NCI-H1048 (cell line): ENCODE measurements at places on chromosomes 7 and 10.

DNA sequence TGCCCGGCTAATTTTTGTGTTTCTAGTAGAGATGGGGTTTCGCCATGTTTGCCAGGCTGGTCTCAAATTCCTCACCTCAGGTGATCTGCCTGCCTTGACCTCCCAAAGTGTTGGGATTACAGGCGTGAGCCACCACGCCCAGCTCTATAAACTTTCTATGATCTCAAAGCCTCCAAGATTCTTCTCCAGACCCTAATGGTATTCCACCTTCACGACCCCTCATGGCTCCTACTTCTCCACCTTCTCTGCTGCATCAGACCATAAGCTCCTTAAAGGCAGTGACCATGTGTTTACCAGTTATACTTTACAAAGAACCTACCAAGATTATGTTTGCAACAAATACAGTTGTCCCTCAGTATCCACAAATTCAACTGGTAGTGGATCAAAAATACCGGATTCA, 10.1 kb upstream of the BAZ1B start:
- DNase-seq: no peak

DNA sequence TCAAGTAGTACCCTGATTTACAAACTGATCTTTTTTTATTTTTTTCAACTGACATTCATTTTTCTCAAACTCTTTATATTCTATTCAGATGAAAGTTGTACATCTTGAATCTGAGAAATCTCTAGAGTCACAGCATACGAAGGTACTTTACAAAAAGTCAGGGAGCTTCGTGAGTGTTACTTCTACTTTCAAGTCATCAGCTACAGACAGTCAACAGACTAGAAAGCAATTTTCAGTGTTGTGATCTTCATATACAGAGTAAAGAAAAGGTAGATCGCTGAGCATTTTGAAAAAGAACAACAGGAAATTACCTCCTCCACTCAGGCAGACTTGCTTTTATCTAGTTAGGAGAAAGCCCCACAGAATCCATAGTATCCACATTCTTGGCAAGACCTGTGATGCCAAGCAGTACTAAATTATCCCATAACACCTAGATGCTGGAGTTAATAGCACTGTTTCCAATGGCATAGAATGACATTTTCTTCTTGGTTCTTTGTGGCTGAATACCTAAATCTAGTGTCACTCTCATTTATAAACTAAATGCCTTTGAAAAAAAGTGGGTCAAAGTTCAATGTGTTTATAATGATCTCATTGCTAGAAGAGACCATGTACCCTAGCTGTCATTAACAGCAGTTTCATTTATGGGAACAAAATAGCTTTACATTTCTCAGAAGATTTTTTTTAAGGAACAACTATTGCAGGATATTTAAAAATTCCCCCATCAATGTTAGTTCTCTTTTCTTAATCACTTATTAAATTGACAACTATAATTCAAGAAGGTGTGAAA, 12.0 kb upstream of the ZNF800 start:
- no peak for DNase-seq

- DNase-seq: no peak
These were observed 75.9 kb downstream of the HIBADH start for GRCh38 chr7:27586825-27587224.

DNA sequence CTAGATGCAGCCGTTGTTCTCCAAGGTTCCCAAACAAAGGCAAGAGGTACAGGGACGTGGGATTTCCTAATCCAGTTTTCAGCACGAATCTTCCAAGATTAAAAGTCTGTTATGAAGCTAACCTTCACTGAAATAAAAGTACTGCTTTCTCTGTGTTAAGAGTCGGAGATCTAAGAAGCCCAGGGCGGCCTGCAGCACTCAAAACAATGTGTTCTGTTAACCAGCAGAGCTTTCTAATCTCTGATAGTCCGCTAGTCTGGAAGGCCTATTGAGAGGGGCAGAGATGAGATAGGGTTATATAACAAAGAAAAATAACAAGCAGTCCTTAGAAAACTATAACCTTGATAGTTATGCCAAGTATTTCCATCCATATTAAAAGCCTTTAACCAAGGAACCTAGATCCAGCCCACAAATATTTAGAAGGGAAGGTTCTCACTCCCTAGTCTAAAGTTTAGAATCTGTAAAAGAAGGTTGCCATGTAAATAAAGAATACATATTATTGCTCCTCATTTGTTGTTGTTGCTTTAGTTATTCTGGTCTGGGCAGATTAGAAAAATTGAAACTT, 106.3 kb upstream of the SVIL start:
- no peak for DNase-seq

DNA sequence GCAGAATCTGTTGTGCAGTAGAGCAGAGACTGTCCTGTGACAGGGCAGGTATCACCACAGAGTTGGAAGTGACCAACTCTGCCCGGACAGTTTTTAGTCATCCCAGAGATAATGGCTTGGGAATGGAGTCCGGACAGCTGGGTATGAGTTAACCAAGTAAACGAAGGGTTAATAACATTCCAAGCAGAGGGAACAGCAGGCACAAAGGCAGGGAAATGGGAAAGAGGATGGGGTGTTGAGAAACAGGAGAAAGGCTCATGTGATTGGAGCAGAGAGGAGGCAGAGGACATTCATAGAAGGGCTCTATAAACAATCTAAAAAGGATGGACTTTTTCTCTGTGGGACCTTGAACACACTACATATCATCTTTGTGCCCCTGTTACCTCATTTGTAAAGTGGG, 132.2 kb upstream of the YAE1 start:
- DNase-seq: no peak

DNA sequence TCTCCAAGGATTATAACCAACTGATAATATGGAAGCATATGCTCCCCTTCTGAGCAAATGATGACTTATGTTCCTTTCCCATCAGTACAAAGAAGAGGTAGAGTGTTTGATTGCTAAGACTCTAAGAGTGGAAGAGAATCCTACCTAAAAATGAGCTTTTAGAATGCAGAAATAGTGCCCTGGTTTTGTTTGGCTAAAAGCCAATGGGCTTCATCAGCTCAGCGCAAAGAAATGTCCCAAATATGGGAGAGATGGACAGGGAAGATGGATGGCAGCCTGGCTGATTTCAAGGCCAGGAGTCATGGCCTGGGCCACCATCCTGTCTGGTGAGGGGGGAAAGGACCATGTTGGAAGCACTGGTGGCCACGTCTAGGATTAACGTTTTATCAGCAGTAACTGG, 60.2 kb downstream of the GPR26 start:
- no peak for DNase-seq

DNA sequence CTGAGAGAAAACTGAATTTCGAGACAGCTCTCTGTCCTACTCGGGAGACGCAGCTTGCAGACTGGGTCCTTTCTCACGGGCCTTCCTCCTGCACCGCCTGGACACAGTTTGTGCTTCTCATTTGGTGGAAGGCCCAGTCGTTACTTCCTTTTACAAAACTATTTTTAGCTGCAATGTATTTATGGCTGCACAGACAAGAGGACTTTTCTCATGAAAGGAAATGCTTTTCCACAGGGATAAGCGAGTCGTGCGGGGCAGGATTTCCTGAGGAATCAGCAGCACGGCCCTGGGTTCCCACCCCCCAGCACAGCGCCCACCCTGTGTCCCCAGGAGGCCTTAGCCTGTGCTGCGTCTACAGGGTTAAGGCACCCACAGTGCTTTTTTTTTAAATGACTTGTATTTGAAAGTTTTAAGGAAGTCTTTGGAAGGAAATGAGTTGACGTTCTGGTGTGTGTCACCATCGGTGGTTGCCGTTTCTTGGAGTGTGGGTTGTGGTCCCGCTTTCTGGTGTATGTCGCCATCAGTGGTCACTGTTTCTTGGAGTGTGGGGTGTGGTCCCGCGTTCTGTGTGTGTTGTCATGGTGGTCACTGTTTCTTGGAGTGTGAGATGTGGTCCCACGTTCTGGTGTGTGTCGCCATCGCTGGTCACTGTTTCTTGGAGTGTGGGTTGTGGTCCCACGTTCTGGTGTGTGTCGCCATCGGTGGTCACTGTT, 50.9 kb downstream of the INPP5A start:
- DNase-seq: no peak

DNA sequence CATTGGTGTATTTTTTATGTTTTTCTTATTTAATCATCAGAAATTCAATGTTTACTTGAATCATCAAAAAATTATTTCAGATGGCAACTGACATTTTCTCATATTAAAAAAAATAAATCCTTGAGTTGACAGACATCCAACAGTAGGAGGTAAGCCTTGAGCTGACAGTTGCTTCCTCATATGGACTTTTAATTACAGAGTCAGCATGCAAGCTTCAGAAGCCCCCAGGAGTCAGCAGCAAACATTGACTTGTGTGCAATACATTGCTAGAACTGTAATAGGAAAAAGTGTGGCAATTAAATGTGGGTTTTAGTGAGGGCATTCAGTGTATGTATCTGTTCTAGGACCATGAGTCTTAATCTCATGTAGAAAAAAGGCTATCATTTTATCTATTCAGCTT, 62.4 kb upstream of the TAS2R16 start:
- no peak for DNase-seq

DNA sequence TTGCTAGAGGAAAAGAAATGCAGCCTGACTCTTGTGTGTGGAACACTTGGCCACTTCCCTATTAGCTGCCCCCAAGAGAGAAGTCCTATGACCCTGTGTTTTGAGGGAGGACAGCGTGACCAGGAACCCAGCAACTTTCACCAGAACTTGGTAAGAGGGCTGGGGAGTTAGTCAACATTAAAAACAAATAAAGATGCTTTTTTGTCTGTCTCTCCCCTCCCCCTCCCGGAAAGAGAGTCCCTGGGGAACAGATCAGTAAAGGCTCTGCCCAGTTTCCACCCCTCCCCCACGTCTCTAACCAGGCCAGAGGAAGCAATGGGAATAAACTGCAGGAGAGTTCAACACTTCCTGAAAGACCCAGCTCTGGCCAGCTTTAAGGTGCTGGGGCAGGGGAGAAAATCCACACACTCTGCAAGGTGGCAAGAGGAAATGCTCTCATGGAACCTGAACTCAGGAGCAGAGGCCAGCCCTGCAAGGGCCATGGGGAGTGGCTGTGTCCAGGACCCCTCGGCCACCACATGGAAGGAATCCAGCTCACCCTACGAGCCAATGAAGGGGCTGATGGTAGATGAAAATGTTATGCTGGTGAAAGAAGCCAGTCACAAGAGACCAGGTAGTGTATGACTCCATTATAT, 21.5 kb downstream of the SH3PXD2A start:
- no peak for DNase-seq

DNA sequence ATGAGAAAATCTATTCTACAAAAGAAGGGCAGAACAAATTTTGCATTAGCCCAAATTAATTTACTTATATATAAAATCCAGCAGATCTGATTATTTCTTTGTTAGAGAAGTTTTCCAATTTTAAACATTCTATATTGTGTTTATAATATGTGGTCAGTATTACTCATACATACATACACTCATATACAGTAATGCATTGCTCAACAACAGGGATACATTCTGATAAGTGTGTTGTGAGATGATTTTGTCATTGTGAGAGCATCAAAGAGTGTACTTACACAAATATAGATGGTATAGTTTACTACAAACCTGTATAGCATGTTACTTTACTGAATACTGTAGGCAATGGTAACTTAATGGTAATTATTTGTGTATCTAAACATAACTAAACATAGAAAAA, 239.6 kb upstream of the ETV1 start:
- no peak for DNase-seq

DNA sequence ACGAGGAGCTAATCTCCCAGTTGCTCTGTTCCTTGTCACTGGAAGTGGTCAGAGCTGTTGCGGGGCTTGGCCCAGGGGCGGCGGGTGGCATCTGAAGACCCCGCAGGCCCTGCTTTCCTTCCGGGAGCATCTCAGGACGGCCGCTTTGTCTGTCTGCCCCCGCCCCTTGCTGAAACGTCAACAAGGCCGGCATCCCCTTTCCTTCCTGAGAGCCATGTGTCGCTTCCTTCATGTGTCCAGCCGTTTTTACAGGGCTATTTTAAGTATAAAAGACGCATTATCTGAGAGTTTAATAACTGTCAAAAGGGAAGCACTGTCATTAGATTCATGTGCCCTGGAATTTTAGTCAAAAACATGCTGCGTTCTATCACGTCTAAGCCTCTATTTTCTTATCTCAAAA, 110.4 kb downstream of the CUX1 start:
- DNase-seq: no peak

DNA sequence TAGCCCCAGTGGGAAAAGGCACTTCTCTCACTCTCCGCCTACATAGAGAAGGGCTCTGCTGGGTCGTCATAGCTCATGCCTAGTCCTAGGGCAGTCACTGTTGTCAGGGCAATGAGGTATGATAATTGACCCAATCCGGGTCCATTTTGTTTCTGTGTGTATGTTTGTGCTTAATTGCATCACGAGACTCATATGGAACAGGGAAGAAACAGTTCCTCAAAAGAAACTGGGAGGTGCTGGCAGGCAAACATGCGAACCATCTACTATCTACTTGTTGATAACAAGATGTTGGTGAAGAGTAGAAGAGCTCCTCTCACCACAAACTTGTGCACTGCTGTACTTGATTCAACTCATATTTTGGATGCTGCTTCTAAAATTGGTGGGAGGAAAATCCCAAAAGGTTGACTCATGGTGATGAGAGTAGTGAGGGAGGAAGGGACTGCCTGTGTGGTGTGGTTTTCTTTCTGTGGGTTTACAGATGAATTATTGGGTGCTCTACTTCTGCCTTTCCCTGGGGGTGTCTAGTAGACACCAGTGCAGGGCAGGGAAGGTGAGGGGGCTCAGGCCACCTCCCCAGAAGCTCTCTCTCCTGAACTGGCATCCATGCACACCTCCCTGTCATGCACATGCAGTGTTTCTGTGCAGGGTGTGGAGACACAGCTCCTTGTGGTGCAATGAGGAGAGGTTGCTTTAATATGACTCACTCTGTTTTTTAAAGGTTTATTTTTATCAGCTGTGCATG, 29.4 kb downstream of the LSMEM1 start:
- DNase-seq: no peak

GRCh38 chr7:55965805-55966421, 1.5 kb downstream of the NIPSNAP2 start:
- no peak for DNase-seq

- DNase-seq: no peak
These were observed 99.9 kb downstream of the CNTNAP2 start for GRCh38 chr7:146216396-146217041.

GRCh38 chr7:55465691-55466090, 100.6 kb downstream of the LANCL2 start:
- no peak for DNase-seq

- DNase-seq: no peak
These were observed 123.6 kb upstream of the GDF10 start for GRCh38 chr10:47176206-47176902.

DNA sequence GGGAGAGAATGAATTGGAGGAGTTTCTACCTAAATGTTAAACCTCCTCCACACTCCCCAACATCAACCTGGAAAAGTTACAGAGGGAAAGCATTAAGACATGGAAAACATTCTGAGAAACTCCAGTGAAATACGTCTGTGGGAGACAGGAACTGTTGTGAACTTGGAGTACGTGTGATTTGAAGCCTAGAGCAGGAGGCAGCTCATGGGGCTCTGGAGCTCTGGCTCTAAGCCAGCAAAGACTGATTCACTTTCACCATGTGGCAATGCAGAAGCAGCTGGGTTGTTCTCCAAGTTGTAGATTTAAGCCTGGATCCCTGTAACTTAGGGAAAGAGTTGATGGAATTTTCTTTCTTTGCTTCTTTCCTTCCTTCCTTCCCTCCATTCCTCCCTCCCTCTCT, 503.2 kb downstream of the NRG3 start:
- no peak for DNase-seq

GRCh38 chr10:122338609-122339441, 35.7 kb upstream of the PLEKHA1 start:
- DNase-seq: no peak

GRCh38 chr7:111004310-111004901, 86.5 kb upstream of the LRRN3 start:
- DNase-seq: no peak
